Bladder microvascular endothelial cell (primary cell): ENCODE measurements at places on chromosomes 12 and 14. TPM values are rescaled to one million over a fixed set of nuclear protein-coding genes. Genes with fewer than 3 reads are reported as not detected.

Gene KCNC2
- total RNA-seq = 0.32 TPM in 1 of 2 replicates, not detected in the other

Gene DNAI7
- 0.13 TPM in 1 of 2 replicates, not detected in the other for total RNA-seq

Gene SLC17A8
- total RNA-seq = not detected in 2 replicates

Gene TEX52
- total RNA-seq = not detected in 2 replicates

Gene TOMM20L
- not detected in 2 replicates for total RNA-seq

Gene VRTN
- not detected in 2 replicates for total RNA-seq

Gene CFAP251
- total RNA-seq = 1.1 and 5.9 TPM in 2 replicates

Gene C12orf50
- not detected in 2 replicates for total RNA-seq

Gene LRRK2
- total RNA-seq = 0.81 and 1.2 TPM in 2 replicates
